Activated CD4-positive, alpha-beta T cell treated with anti-CD3 and anti-CD28 coated beads, Interleukin-2, amount 10 ng/mL, durations not matched to agents 7 days and 5 days (primary cell): ENCODE measurements at places on chromosomes 3 and 15.

DNA sequence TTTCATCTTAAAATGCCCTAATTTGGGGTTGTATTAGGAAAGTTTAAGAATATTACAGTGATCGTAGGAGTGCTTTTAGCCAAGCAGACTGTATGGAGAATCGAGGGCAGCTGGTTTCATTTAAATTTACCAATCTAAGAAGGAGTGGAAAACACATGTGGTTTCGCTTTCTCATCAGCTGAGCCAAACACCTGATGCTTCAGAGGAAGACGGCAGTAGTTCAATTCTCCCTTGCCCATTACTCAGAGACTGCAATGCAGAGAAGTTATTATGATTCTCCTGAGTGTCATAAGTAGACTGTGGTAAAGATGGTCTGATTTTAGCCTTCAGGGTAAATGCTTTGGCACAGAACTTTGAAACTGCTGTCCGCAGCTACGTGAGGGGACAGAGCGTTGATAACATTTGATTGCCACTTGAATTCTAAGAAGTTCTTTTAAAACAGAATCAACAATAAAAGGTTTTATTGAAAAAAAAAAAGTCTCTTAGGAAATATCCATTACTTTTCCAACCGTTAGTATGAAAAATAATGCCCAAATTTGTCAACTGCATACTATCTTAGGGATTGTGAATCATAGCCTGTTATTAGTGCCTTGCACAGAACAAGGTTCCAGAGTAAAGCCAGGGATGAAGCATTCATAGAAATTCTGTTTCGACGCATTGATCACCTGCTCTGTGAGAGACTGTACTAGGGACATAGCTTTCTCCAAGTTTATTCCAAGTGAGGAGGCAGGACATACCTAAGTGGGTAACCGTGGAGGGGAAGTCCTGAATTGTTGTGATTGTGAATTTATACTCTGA is 25.6 kb downstream of the LYSMD4 start:
- peak; percentile 67 for DNase-seq

DNA sequence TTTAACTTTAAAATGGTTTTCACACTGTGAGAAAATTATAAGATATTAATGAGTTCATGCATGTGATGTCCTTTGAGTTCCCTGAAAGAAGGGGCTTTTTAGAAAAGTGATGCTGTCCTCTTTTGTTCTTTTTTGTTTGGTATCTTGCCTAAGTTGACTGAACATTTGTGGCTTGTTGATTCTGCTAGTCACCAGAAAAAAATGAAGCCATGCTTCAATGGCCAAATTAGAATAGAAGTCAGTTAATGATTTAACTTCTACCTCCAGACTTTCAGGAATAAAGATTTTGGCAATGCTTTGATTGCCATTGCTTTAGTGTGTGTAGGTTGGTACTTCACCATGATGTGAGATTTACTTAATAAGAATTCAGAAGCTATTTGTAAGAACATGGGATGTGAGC is 260.6 kb upstream of the NECTIN3 start:
- no peak for DNase-seq

- no peak for DNase-seq
Measured at GRCh38 chr3:111781561-111782446, 77.3 kb upstream of the PHLDB2 start.

DNA sequence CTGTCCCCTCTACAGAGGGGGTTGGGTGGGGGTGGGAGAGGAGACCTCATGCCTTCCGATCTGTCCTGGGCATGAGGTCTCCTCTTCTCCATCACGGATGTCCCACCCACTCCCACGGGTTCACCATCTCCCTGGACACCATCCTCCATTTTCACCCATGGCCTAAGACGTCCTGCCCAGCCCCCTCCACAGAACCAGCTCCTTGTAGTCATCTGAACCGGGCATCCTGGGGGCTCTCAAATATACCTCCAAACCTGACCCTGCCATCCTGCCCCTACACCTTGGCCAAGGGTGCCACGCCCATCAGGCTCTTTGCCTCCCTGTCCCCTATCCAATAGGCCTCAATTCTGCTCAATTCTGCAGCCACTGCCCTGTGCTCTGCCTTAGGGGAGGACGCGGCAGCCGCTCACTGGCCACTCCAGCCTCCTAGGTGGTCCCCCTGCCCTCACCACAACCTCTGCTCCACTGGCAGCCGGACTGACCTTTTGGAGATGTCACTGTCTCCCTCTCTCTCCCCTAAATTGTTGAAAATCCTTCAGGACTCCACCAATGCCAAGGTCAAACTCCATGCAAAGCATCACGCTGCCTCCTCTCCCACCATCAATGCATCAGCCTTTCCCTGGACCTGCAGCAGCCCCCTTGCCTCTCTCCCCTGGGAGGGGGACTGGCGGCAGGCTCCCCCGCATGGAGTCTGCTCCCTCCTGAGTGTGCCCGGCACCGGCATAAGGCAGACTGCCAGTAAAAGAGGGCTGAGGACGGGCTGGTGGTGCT is 9.4 kb upstream of the ANPEP start:
- DNase-seq, result no peak

DNA sequence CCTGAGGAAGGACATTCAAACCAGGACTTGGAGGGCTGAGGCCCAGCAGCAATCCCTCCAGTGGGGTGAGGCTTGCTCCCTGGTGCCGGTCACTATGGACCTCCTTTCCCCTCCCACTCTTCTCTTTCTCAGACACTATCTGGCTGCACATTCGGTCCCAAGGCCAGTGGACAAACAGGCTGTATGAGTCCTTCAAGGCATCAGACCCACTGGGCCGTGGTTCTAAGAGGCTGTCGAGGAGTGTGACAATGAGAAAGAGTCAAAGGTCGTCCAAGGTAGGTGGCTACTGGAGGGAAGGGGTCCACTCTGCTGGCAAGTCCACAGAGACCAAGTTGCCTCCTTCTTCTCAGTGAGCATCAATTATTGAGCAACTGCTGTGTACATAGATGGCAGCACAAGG is 28.0 kb downstream of the NOX5 start:
- DNase-seq, result no peak

- no peak for DNase-seq
Measured at GRCh38 chr3:69691860-69692259, 47.4 kb upstream of the MITF start.
